A549 treated with GW870086 at 1 μM for 4 hours (cell line): ENCODE measurements at places on chromosomes 13 and 19. TPM values are rescaled to one million over a fixed set of nuclear protein-coding genes. Genes with fewer than 3 reads are reported as not detected.

UBL3 gene
- total RNA-seq = 6.5 to 9.5 TPM (median 8.7 TPM) in 5 replicates

SMIM44 gene
- not detected in 5 replicates for total RNA-seq

DBP gene
- total RNA-seq = 1.1 to 2.5 TPM (median 2.0 TPM) in 5 replicates

FUT6 gene
- not detected in 5 replicates for total RNA-seq

NLRP9 gene
- total RNA-seq = not detected in 5 replicates

ZNF304 gene
- 2.0 to 2.5 TPM (median 2.3 TPM) in 5 replicates for total RNA-seq

SLITRK1 gene
- total RNA-seq = not detected in 5 replicates

RXFP2 gene
- total RNA-seq = not detected in 5 replicates

PLPP2 gene
- 81.0 to 109 TPM (median 101 TPM) in 5 replicates for total RNA-seq

OVOL3 gene
- total RNA-seq = 0.24 to 0.36 TPM in 2 of 5 replicates, not detected in the others

ZNF71 gene
- total RNA-seq = 9.3 to 11.7 TPM (median 10.7 TPM) in 5 replicates

FPR2 gene
- total RNA-seq = not detected in 5 replicates

ZNF541 gene
- not detected in 5 replicates for total RNA-seq

STX10 gene
- 42.8 to 53.3 TPM (median 52.1 TPM) in 5 replicates for total RNA-seq

ZNF571 gene
- total RNA-seq = 0.41 to 1.4 TPM (median 0.99 TPM) in 5 replicates

IL11 gene
- 14.5 to 19.3 TPM (median 18.6 TPM) in 5 replicates for total RNA-seq

LYL1 gene
- total RNA-seq = 0.64 to 0.94 TPM (median 0.75 TPM) in 5 replicates

CEACAM7 gene
- 0.08 to 0.17 TPM in 2 of 5 replicates, not detected in the others for total RNA-seq

MRI1 gene
- 9.3 to 13.9 TPM (median 12.6 TPM) in 5 replicates for total RNA-seq

SAE1 gene
- total RNA-seq = 197 to 219 TPM (median 209 TPM) in 5 replicates

SHISA2 gene
- total RNA-seq = not detected in 5 replicates

EXOC3L2 gene
- 1.2 to 2.3 TPM (median 1.7 TPM) in 5 replicates for total RNA-seq

DACH1 gene
- not detected in 5 replicates for total RNA-seq

SLC8A2 gene
- 0.36 to 1.5 TPM (median 0.42 TPM) in 5 replicates for total RNA-seq

HMG20B gene
- total RNA-seq = 46.3 to 67.7 TPM (median 63.2 TPM) in 5 replicates

ZNF350 gene
- total RNA-seq = 3.3 to 8.7 TPM (median 4.5 TPM) in 5 replicates

KISS1R gene
- 0.18 to 0.67 TPM (median 0.39 TPM) in 5 replicates for total RNA-seq

CADM4 gene
- 8.3 to 10.2 TPM (median 9.1 TPM) in 5 replicates for total RNA-seq

TNFRSF19 gene
- 3.3 to 5.2 TPM (median 4.7 TPM) in 5 replicates for total RNA-seq
